ENCODE measurements at places on chromosomes 7 and 10. TPM values are rescaled to one million over a fixed set of nuclear protein-coding genes. Genes with fewer than 3 reads are reported as not detected.

DNA sequence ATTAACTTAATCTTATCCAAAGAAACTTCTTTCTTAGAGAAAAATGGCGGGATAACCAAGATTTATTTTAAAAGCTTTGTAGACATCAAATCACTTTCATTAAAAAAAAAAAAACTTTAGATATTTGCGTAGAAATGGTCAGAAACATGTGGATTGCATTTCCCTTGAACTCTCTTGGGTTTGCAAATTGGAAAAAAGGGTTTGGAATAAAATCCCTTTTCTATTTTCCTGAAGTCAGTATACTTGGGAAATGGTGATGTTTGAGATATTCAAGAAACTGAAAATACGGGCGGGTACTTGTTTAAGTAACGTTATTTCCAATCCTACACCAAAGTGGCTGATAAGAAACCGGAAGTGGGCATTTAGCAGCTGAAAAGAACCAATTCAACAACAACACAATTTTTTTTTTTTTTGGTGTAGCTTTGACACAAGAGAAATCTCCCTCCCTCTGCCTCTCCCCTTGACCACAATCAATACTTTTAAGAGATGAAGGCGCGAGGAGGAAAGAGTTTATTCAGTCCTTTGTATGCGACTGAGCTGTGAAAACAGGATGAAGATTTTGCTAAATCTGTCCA is 13.7 kb upstream of the GFRA1 start:
- no peak overlapping the region for H3K4me3 ChIP-seq
- H3K36me3 ChIP-seq, result no peaks in the 10 kb centered on the region

GRCh38 chr10:131915484-131915883 is 14.7 kb downstream of the PPP2R2D start:
- no peak for DNase-seq
- no peaks in the 10 kb centered on the region for H3K4me1 ChIP-seq
- H3K27ac ChIP-seq, result no peak overlapping the region

DNA sequence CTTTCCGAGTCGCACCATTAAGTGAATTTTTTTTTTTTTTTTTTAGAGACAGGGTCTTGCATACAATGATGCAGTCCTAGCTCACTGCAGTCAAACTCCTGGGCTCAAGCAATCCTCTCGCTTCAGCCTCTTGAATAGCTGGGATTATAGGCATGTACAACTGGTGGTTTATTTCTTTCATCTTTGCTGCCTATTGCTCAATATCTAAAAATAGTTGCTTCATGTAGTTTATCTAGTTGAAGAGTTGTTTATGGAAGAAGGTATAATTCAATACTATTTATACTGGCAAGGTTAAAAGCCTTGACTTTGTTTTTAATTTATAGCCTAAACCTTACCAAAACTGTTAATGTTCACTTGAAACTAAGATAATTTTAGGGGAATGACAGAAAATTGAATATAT is 66.9 kb downstream of the SEMA3D start:
- H3K27ac ChIP-seq, result no peak overlapping the region
- H3K27me3 ChIP-seq, result no peaks in the 10 kb centered on the region
- no peak overlapping the region for H3K4me3 ChIP-seq
- H3K36me3 ChIP-seq, result no peaks in the 10 kb centered on the region
- peak; percentile 21 for DNase-seq
- H3K4me1 ChIP-seq, result no peaks in the 10 kb centered on the region

- peak; percentile 45 for DNase-seq
- no peak overlapping the region for H3K4me3 ChIP-seq
- H3K36me3 ChIP-seq, result no peaks in the 10 kb centered on the region
- H3K27ac ChIP-seq, result no peak overlapping the region
Measured at GRCh38 chr7:38306171-38306570, 32.7 kb upstream of the TARP start.

- H3K36me3 ChIP-seq, result no peaks in the 10 kb centered on the region
- H3K4me3 ChIP-seq, result no peak overlapping the region
- H3K27me3 ChIP-seq, result no peaks in the 10 kb centered on the region
Measured at GRCh38 chr7:130595986-130596385, 72.6 kb downstream of the COPG2 start.

GRCh38 chr7:46411236-46411635 is 490.2 kb upstream of the IGFBP3 start:
- H3K27me3 ChIP-seq, result no peaks in the 10 kb centered on the region
- no peak for DNase-seq
- H3K36me3 ChIP-seq, result no peaks in the 10 kb centered on the region
- peaks cover 2% of the 10 kb centered on the region for H3K4me1 ChIP-seq
- no peak overlapping the region for H3K4me3 ChIP-seq

The TAF6 gene
- total RNA-seq, result 14.4 TPM

- no peak overlapping the region for H3K4me3 ChIP-seq
- peak; percentile 22 for DNase-seq
- no peak overlapping the region for H3K27ac ChIP-seq
- H3K27me3 ChIP-seq, result no peaks in the 10 kb centered on the region
Measured at GRCh38 chr7:77550586-77550985, 13.5 kb downstream of the PTPN12 start.

DNA sequence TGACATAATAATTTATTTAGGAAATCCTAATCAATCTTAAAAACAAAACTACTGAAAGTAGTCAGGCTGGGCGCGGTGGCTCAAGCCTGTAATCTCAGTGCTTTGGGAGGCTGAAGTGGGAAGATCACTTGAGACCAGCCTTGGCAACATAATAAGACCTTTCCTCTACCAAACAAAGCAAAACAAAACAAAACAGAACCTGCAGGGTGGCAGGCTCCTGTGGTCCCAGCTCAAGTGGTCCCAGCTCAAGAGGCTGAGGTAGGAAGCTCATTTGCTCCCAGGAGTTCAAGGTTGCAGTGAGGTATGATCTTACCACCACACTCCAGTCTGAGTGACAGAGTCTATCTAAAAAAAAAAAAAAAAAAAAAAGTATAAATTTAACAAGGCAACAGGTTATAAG is 748.0 kb downstream of the CNTNAP2 start:
- H3K27me3 ChIP-seq, result no peaks in the 10 kb centered on the region
- H3K36me3 ChIP-seq, result no peaks in the 10 kb centered on the region
- no peak overlapping the region for H3K27ac ChIP-seq
- H3K4me3 ChIP-seq, result no peak overlapping the region
- no peak for DNase-seq

The HTR5A gene
- total RNA-seq, result not detected

The ZNF107 gene
- 3.6 TPM for total RNA-seq

The NPC1L1 gene
- not detected for total RNA-seq

The MRC1 gene
- total RNA-seq, result not detected

GRCh38 chr10:95264227-95265051 is 26.4 kb downstream of the PDLIM1 start:
- H3K36me3 ChIP-seq, result peaks cover 59% of the 10 kb centered on the region
- H3K4me1 ChIP-seq, result peaks cover 31% of the 10 kb centered on the region
- H3K27ac ChIP-seq, result no peak overlapping the region
- H3K27me3 ChIP-seq, result no peaks in the 10 kb centered on the region
- no peak for DNase-seq

The AOC1 gene
- not detected for total RNA-seq

DNA sequence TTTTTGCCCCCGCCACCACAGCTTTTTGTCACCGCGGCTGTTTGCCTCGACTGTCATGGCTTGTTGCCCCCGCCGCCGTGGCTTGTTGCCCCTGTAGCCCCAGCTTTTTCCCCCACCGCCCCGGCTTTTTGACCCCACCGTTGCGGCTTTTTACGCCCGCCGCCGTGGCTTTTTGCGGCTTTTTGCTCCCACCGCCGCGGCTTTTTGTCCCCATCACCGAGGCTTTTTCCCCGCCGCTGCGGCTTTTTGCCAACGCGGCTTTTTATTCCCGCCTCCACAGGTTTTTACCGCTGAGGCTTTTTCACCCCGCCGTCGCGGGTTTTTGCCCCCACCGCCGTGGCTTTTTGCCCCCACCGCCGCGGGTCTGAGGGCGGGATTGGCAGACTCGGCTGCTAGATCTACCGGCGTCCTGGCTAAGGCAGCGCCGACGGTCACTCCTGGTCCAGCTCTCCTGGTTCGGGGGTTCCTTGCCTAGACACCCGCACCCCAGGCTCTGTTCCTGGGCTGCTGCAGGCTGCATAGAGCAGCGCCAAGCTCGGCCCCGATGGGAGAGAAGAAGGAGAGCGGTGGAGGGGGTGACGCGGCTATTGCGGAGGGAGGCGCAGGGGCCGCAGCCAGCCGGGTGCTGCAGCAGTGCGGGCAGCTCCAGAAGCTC is 637.7 kb downstream of the ZNF716 start:
- H3K4me1 ChIP-seq, result no peaks in the 10 kb centered on the region
- no peak overlapping the region for H3K4me3 ChIP-seq
- no peaks in the 10 kb centered on the region for H3K36me3 ChIP-seq
- no peaks in the 10 kb centered on the region for H3K27me3 ChIP-seq
- DNase-seq, result no peak

GRCh38 chr7:146115851-146116520 is 615 bp upstream of the CNTNAP2 start:
- H3K27ac ChIP-seq, result no peak overlapping the region
- H3K4me1 ChIP-seq, result no peaks in the 10 kb centered on the region
- peak overlapping the region; percentile 31 for H3K4me3 ChIP-seq
- no peaks in the 10 kb centered on the region for H3K27me3 ChIP-seq
- H3K36me3 ChIP-seq, result no peaks in the 10 kb centered on the region

DNA sequence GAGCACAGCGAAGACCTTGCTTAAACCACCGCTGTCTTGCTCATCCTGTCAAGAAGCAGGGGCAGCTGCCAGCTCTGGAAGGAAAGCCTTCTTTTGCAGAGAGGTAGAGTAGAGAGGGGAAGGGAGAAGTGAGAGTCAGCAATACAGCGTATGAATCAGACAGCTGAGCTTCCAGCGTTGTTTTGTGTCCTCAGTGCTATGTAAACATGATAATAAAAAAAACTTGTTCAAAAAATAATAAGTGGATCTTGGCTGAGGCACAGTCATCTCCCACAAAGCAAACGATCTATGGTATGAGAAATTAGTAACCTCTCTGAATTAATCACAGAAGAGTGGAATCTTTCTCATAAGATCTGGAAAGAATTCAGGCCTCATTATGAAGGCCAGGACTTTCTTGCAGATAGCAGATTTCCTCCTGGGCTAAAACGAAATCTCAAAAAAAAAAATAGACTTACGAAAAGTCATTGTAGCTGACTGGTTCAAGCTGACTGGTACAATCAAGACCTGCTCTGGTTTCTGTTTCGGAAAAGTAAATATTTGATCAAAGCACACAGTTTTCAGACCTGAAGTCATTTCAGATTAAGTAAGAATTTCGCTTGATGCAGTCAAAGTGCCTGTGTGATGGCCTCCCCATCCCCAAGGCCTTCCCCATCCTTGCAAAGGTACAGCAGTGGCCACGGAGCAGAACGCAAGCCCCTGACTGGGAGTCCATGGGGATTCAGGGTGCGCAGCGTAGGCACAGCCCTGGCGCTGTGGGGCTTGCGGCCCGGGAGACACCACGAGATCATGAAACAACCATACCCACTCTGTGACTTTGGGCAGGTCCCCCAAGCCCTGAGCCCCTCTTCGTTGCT is 29.4 kb downstream of the CHST15 start:
- DNase-seq, result peak; percentile 5
- no peaks in the 10 kb centered on the region for H3K27me3 ChIP-seq
- H3K27ac ChIP-seq, result no peak overlapping the region
- H3K36me3 ChIP-seq, result no peaks in the 10 kb centered on the region

DNA sequence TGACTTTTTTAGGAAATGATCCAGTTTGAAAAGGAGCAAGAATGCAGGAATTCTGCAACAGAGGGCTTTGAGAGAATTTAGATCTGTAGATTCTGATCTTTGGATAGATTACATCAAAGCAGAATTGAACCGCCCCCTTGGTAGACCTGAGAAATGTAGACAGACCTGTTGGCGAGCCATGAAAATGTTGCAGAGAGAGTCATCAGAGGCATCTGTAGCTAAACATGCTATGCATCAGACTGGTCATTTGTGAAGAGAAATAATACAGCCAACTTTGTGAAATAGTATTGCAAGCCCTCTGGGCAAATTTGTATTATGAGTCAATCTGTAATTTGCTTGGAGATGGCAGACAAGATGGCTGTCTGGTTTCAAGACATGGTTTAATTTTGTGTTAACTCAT is 4.3 kb upstream of the C1GALT1 start:
- H3K4me3 ChIP-seq, result no peak overlapping the region
- peaks cover 3% of the 10 kb centered on the region for H3K4me1 ChIP-seq
- H3K27me3 ChIP-seq, result no peaks in the 10 kb centered on the region

- no peak overlapping the region for H3K27ac ChIP-seq
- peaks cover 3% of the 10 kb centered on the region for H3K4me1 ChIP-seq
- no peak overlapping the region for H3K4me3 ChIP-seq
- peaks cover 46% of the 10 kb centered on the region for H3K36me3 ChIP-seq
- no peak for DNase-seq
Measured at GRCh38 chr10:99700649-99701048, 31.3 kb downstream of the COX15 start.

- H3K4me1 ChIP-seq, result no peaks in the 10 kb centered on the region
- no peak overlapping the region for H3K4me3 ChIP-seq
- no peak overlapping the region for H3K27ac ChIP-seq
Measured at GRCh38 chr7:114623146-114623545, 208.5 kb downstream of the FOXP2 start.

DNA sequence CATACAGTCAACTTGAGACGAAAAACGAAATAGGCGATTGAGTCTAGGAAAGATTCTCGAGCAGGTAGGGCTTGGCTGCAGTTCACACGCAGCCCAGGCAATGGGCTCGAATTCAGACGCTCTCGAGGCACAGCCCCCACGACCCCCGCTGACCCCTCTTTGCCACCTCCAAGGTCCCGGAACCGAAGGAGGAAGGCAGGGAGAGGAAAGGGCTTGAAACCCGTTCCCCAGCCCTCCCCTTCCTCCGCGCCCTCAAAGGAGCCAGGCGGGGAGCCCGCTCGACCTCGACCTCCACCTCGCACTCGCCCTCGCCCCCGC is 441 bp downstream of the CCDC186 start:
- H3K36me3 ChIP-seq, result no peaks in the 10 kb centered on the region
- H3K4me1 ChIP-seq, result no peaks in the 10 kb centered on the region
- H3K27me3 ChIP-seq, result peaks cover 2% of the 10 kb centered on the region
- no peak for DNase-seq
- peak overlapping the region; percentile 92 for H3K27ac ChIP-seq

The TRIM73 gene
- 0.18 TPM for total RNA-seq

The HTR7 gene
- total RNA-seq, result 0.56 TPM

GRCh38 chr10:30603589-30603988 is 26.0 kb downstream of the LYZL2 start:
- H3K36me3 ChIP-seq, result no peaks in the 10 kb centered on the region
- no peak overlapping the region for H3K4me3 ChIP-seq
- H3K27me3 ChIP-seq, result peaks cover 5% of the 10 kb centered on the region
- no peak overlapping the region for H3K27ac ChIP-seq

- no peaks in the 10 kb centered on the region for H3K27me3 ChIP-seq
- H3K27ac ChIP-seq, result no peak overlapping the region
- no peak for DNase-seq
- H3K36me3 ChIP-seq, result no peaks in the 10 kb centered on the region
- peaks cover 4% of the 10 kb centered on the region for H3K4me1 ChIP-seq
Measured at GRCh38 chr10:99766302-99766681, 16.1 kb upstream of the ABCC2 start.

The DMBT1 gene
- total RNA-seq, result not detected

DNA sequence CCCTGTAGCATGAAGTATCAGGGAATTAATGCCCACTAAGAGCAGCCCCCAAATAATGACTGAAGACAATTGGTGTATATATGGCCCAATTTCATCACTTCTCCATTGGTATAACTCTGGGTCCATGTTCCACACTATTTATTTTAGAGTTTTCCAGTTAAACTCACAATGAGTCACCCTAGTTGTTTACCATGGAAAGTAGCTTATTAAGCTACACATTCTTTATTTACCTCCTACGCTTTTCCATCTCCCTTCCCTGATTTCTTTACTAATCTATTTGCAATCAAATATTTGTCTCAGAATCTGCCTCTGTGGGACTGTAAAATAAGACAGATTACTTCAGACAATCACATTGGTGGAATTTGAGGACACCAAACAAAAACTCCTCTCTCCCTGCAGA is 655.6 kb downstream of the SORCS1 start:
- peak; percentile 21 for DNase-seq
- H3K27me3 ChIP-seq, result no peaks in the 10 kb centered on the region
- no peaks in the 10 kb centered on the region for H3K4me1 ChIP-seq
- no peaks in the 10 kb centered on the region for H3K36me3 ChIP-seq
- H3K4me3 ChIP-seq, result no peak overlapping the region
- H3K27ac ChIP-seq, result no peak overlapping the region

The GPR26 gene
- total RNA-seq, result not detected
